Kidney capillary endothelial cell (primary cell): ENCODE measurements at places on chromosomes 1 and 21.

DNA sequence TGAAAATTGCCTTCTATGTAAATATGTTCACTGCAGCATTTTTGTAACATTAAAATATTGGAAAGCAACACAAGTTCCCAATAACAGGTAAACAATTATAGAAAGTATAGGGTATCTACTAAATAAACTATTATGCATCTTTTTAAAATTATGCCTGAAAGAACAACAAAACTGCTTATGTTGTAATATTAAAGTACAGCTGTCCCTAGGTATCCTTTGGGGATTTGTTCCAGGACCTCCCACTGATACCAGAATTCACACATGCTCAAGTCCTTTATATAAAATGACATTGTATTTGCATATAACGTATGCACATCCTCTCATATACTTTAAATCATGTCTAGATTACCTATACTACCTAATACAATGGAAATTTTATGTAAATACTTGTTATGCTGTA, 121.8 kb upstream of the TNFSF4 start:
- no peak for DNase-seq

- DNase-seq, result no peak
Observed at GRCh38 chr1:177849579-177850290, 120.1 kb downstream of the SEC16B start.

DNA sequence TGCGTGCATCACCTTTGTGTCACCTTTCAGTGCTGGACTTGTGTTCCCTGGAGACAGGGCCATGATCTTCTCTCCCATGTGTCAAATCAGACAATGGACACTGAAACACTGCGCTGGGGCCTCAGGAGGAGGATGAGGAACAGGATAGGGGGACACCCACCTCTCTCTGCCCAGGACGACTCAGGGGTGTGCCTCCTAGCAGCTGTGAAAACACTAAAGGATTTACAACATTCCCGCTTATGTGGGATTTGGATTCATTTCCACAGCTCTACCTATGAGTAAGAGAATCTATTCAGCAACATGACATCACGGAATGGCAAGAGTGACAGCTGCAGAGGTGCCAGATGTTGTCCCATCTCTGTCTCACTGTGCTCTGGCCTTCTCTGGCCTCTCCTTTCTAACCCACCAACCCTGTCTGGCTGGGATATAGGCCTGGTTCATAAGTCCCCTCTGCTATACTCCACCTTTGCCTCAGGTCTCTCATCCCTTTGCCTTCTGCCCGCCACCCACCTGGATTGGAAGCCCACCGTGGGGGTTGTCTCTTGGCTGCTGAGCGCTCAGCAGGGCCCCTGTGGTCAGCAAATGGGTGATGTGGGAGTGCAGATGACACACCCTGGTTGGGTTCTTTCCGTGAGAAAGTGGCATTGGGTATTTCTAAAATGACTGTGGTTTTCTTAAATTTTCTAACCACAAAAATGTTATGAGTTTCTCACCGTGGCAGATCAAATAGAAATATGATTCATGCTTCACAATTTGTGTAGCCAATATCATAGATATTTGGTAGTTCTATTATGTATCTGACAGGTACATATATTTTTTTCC, 47.1 kb upstream of the TLR5 start:
- no peak for DNase-seq

DNA sequence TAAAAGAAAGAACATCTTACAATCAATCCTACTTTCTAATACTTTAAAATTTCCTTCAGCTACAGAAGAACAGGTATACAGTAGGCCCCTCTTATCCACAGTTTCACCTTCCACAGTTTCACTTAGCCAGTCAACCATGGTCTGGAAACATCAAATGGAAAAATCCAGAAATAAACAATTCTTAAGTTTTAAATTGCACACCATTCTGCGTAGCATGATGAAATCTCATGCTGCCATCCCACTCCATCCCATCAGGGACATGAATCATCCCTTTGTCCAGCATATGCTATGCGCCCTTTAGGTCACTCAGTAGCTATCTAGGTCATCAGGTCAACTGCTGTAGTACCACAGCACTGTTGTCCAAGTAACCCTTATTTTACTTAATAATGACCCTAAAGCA, 67.7 kb downstream of the HSF2BP start:
- no peak for DNase-seq

GRCh38 chr21:45265721-45266517, 21.8 kb downstream of the POFUT2 start:
- no peak for DNase-seq

GRCh38 chr1:56331207-56331891, 248.0 kb downstream of the PLPP3 start:
- no peak for DNase-seq

DNA sequence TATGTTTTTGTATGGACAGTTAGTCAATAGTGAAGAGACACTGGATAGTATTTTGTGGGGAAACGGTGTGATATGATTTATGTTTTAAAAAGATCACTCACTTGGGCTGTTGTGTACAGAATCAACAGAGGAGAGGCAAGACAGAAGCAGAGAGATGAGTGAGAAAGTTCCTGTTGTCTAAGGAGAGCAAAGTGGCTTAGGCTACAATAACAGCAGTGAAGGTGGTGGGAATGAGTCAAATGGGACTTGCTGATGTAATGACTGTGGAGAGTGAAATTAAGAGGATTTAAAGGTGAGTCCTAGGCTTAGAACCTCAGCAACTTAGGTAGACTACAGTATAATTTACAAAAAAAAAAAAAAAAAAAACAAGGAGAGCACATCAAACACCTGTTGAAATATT, 169.2 kb upstream of the HP1BP3 start:
- DNase-seq, result no peak

- DNase-seq, result no peak
Observed at GRCh38 chr1:14522077-14522925, 76.2 kb upstream of the KAZN start.

DNA sequence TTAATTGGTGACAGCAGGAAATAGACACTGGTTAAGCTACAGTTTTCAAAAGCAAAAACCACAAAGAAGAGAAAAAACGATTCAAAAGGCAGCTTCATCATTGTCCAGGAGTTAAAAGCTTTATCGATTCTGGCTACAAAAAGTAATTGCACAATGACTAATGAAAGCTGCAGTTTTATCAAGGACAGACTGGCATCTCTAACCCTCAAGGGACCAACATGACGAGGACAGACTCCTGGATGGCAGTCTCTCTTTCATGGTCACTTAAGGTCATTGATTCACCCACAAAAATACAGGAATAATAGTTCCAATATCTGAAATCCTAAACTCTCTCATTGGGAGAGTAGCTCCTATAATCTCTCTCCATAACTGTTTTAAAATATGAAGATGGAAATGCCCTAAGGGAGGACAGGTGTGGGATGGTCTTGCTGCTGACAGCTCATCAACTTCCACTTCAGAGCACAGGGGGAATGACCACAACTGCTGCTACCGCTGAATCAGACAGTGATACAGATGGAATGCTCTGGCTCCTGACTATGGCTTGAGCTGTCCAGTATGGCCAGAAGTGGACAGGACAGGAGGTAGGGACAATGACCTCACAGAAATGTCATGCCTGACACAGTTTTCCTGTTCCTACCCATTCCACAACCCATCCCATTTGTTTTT, 17.4 kb upstream of the CPLANE2 start:
- no peak for DNase-seq

GRCh38 chr1:94955767-94956632, 29.1 kb upstream of the CNN3 start:
- no peak for DNase-seq
